ENCODE measurements at places on chromosomes 16 and 17.

GRCh38 chr17:35338230-35338629, 35.2 kb downstream of the SLFN11 start:
- DNase-seq, result no peak

DNA sequence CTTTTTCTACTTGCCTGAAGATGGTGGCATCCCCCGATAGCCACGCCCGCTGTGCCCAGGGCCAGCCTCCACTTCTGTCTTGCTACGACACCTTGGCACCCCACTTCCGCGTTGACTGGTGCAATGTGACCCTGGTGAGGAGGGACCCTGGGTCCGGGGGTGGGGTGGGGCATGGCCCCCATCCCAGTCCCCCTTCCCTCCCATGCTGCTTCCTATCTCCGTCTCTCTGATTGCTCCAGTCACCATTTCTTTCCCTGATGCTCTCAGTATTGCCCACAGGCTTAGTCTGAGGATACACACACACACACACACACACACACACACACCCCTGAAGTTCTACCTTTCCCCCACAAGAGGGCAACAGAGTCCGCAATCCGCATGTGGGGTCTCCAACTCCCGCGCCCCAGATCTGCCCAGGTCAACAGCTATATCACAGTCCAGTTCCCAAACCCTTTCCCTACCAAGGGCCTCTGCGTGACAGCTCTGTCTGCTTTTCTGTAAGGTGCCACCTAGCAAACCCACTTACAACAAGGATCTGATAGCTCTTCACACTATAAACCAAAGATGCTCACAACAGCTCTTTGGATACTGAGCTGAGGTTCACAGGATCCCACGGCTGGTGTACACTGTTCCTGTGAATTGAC, 3.4 kb downstream of the SGCA start:
- DNase-seq, result peak; percentile 32

- DNase-seq, result no peak
These were observed 88.6 kb downstream of the ABCC1 start for GRCh38 chr16:16037970-16038369.

- DNase-seq, result no peak
These were observed 11.5 kb downstream of the GUCY2D start for GRCh38 chr17:8013731-8014557.

DNA sequence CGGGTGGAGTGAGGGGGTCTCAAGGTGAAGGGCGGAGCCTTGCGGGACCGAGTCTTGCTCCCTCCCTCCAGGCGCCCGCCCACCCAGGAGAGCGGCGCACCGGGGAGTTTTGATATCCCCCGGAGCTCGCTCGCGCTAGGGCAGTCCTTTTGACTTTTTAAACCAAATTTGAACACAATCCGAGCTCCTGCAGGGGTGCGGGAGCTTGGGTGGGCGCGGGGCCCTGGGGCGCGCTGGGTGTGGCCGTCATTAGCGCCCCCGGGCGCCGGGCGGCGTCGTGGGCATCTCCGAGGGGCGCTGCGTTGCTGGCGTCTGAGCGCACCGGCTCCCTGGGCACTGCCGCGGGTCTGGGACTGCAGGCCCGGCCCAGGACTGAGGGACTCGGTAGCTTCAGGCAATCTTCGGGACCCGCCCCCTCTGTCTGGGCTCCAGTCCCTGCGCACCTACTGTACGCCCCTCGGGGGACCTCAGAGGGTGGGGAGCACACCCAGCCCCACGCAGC, 10.9 kb downstream of the MAF start:
- DNase-seq, result no peak

GRCh38 chr17:14622615-14623101, 321.8 kb downstream of the HS3ST3B1 start:
- no peak for DNase-seq

GRCh38 chr16:85029408-85029784, 1.8 kb downstream of the KIAA0513 start:
- peak; percentile 20 for DNase-seq

DNA sequence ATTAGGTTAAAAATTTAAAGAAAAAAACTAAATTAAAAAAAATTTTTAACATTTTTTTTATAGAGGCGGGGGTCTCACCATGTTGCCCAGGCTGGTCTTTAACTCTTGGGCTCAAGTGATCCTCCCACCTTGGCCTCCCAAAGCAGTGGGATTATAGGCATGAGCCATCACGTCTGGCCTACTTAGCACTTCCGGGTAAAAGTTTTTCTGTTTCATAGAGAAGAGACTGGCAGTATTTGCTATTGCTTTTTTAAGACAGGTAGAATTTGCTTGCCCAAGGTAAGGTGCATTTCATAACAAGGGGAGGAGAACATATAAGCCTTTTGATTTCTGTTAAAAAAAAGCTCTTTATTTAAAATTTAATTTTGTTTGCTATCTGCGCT, 12.0 kb upstream of the HAPSTR1 start:
- DNase-seq, result no peak

- no peak for DNase-seq
These were observed 101.2 kb downstream of the OR1D5 start for GRCh38 chr17:2962236-2962635.

DNA sequence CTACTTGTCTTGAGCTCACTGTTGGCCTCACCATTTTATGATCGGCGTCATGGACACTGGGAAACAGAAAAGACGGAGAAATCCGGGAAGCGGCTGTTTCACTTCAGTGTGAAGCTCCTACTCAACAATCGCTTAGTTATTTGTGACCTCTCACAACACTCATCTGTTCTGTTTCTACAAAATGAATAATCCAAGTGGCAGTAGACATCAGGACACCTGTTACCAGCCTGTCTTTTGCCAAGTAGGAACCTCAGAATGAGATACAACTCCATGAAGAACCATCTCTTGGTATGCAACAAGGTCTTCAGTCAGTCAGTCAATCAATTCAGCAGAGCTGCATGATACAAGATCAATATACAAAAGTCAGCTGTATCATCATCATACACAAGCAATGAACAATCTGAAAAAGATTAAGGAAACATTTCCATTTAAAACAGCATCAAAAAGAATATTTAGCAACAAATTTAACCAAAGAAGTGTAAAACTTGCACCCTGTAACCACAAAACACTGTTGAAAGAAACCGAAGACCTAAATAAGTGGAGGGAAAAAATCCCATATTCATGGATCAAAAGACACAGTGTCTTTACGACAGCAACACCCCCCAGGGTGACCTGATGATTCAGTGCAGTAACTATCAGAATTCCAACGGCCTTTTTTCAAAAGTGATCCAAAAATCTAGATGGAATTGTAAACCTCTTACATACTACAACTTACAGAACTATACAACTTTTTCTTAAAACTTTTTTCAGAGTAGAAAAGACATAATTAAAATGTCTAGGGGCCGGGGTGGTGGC, 63.4 kb downstream of the ANKRD11 start:
- DNase-seq, result no peak

- no peak for DNase-seq
These were observed 1.5 kb upstream of the SPIRE2 start for GRCh38 chr16:89826531-89827382.

DNA sequence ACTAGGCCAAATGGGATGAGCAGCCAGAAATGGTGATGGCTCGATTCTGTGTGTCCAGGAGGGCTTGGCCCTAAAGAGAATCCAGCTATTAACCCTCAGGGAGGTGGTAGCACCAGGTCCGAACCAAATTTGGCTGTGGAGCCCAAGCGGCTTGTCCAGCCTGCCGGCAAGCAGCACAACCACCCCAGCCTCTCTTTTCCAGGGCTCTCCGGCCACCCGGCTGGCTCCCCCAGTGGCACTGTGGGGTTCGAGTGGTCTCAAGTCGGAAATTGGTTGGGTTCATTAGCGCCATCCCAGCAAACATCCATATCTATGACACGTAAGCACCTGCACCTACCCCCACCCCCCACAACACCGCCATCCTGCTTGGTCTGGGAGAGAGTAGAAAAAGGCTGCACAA, 35.4 kb downstream of the PLCD3 start:
- DNase-seq, result no peak

DNA sequence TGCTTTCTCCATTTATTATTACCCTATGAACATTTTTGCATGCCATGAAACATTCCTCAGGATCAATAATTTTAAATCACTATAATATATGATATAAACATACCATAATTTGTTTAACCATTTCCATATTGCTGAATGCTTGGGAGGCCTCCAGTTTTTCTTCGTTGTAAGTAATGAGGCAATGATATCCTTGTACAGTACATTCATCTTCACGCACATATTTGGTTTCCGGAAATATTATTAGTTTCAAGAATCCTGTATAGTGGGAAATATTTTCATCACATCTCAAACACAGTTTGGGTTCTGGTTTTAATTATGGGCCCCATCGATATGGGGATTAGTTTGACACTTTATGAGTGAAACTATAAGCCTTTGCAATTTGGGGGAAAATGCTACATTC, 135.4 kb downstream of the HS3ST3B1 start:
- DNase-seq, result no peak

GRCh38 chr16:20141956-20142355, 68.3 kb upstream of the GPR139 start:
- no peak for DNase-seq

DNA sequence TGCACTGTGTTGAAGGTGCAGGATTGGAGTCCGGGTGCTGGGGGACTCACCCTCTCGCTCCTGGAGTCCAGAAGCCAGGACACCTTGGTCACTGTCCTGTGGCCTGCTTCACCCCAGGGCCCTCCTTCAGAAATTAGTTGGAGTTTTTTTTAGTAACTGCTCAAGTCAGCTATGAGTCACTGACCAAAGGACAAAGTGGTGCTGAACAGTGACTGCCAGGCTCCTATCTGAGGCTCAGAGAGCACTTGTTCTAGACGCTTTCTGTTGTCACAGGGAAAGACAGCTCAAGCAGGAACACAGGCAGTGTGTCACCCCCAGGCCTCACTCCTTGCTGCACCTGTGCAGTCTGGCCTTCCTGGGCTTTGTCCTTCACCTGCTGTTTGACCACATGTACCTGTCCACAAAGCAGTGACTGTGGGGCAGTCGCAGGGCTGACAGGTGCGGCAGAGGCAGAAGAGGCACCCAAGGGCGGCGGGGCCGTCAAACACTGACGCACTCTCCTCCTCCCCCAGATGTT, 4.1 kb upstream of the FAAP100 start:
- no peak for DNase-seq

DNA sequence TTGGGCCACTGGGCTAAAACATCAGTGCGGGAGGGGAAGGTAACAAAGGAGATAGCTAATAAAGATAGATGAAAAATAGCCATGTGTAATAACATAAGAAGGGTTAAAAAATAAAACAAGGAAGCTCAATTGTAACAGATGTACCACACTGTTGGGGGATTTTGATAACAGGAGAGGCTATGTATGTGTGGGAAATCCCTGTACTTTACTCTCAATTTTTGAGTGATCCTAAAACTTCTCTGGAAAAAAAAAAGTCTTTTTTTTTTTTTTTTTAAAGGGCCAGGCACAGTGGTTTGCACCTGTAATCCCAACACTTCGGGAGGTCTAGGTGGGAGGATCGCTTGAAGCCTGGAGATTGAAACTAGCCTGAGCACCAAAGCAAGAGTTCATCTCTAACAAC, 1.9 kb upstream of the MMD start:
- no peak for DNase-seq

DNA sequence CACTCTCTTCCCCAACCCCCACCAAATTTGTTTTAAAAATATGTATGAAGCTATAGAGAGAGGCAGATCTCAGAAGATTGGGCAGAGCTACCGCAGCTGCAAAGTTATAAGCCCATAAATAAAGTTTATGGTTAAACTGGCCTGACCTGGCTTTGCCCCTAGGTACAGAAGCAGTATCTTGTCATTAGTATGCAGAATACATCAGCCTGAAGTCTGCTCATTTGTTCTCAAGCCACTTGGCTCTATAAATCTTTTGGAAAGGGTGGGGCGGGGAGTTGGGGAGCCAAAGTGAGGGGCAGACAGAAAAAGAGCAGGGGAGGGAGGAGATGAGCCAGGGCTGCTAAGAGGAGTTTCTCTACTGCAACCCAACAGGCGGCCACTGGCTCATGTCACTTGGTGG, 113.2 kb downstream of the SOX9 start:
- no peak for DNase-seq

DNA sequence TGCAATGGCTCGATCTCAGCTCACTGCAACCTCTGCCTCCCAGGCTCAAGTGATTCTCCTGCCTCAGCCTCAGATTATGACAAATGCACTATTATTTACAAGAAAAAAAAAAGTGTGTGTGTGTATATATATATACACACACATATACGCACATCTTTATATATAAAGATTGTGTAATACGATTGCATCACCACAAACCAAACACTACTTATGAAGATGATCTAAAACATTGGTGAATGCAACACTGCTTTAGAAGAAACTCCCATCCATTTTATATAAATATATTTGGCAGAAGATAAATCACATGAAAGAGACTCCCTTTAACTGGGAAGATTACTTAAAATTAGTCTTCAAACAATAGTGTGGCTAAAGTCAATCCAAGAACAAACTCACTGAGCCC, 96.7 kb downstream of the SYCE1L start:
- DNase-seq, result no peak

DNA sequence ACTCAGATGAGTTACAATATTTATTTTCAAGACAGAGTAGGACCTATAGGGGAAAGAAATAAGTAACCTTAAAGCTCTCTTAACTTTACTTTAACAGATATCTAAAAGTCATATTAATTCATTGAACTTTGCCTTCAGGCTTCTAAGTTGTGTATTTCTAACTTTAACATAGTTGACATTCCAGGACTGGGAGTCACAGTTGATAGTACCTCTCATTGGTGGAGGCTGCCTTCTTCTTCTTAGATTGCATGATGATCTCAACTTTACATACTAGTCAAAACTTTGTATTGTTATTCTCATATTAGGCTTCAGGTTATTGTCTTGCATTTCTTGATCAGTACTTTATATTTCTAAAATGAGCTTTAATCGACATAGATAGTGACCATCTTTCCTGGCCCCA, 350.1 kb upstream of the KIF2B start:
- no peak for DNase-seq

GRCh38 chr16:67529582-67530012, 968 bp downstream of the RIPOR1 start:
- DNase-seq, result no peak

GRCh38 chr17:82933911-82934310, 94.1 kb upstream of the ZNF750 start:
- no peak for DNase-seq

GRCh38 chr16:49292413-49292812, 10.8 kb upstream of the CBLN1 start:
- no peak for DNase-seq

DNA sequence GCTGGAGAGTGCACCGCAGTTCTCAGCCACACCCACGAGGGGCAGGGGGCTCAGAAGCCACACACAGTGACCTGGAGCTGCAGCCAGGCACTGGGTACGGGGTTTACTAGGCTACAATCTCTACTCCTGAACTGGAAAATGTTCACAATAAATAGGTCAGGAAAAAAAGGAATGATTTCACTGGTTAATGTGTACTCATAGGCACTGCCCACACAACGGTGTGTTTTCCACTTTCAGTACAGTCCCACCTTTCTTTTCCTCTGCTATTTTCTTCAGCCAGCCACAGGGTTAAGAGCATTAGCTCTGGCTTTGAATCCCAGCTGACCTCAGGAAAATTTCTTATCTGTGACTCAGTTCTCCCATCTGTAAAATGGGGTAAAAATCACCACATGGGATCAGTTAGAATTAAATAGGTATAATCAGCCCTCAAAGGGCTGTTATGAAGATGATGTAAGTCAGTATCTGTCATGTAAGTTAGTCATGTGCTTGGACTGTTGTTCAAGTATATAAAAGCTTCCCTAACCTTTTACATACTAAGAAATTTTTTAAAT, 35.7 kb downstream of the ZCCHC14 start:
- DNase-seq, result no peak

GRCh38 chr17:27577121-27577761, 53.7 kb upstream of the LGALS9 start:
- no peak for DNase-seq

Measured in NK-92 treated with Interleukin-12 subunit alpha and Interleukin-12 subunit beta, amount 100 ng/mL, for 24 hours (cell line).